Stimulated activated CD8-positive, alpha-beta memory T cell treated with anti-CD3 and anti-CD28 coated beads, Interleukin-4, amount 100 ng/mL, for 1 hour (primary cell): ENCODE measurements at places on chromosomes 3 and 15.

DNA sequence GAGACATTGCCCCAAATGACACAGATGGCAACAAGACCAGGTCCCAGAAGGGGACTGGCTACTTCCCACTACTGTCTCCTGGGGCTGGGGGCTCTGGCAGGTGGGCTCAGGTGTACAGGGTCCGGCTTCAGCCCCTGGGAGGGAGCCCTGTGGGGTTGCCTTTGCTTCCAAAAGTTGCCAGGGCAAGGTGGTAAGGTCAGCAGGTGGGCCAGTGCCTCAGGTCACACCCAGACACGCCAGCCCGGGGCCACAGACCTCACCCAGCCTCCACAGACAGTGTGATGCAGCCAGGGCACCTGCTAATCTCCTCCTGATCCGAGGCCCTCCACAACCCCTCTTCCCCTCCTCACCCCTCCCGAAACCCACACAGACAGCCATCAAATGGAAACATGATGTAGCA lies 7.5 kb downstream of the OXTR start:
- DNase-seq = no peak

GRCh38 chr15:85333132-85333831 lies 47.1 kb upstream of the AKAP13 start:
- no peak for DNase-seq

DNA sequence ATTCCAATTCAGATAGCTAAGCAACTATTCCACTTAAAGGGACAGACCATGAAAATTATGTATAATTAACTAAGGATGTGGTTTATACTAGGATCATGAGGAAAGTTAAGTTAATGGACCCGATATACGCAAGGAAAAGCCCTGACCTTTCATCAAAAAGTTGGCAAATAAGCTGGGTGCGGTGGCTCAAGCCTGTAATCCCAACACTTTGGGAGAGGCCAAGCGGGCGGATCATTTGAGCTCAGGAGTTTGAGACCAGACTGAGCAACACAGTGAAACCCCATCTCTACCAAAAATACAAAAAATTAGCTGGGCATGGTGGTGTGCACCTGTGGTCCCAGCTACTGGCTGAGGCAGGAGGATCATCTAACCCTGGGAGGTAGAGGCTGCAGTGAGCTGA lies 39.6 kb downstream of the SCAP start:
- no peak for DNase-seq

DNA sequence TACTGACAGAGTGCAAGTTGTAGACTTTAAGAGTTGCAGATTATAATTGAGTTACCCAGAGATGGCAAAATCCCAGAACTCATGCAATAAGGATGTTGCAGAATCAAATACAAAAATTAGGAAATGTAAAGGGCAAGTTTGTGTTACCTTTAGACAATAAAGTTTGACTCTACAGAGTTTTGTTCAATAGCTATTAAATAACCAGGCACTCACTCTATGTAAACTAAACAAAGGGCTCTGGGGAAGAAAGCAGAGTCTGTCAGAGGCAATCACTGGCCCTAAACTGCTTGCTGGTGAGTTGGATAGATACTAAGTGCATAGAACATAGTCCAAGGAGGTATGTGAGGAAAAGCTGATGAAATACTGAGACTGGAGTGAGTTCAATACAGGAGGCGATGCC lies 40.0 kb upstream of the PLCL2 start:
- no peak for DNase-seq

DNA sequence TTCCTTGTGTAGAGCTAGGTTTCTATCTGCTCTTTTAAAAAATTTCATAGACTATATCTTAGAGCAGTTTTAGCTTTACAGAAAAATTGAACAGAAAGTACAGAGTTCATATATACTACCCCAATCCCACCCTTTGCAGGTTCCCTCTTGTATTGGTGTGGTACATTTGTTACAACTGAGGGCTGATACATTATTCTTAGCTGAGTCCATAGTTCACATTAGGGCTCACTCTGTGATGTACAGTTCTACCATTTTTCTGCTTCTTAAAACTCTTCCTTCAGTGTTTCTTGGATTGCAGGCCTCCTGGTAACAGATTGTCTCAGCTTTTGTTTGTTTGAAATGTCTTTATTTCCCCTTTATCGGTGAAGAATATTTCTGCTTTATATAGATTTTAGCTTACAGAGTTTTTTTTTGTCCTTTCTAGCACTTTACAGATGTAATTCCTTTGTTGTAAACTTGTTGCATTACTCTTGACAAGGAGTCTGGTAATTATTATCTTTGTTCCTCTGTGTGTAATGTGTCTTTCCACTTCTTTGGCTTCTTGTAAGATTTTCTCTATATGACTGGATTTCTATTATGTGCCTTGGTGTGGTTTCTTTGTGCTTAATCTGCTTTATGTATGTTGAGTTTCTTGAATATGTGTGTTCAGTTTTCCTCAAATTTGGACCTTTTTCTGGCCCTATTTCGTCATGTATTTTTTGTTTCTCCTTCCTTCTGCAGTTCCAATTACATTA lies 25.3 kb downstream of the MEF2A start:
- DNase-seq = no peak

GRCh38 chr3:168859574-168859973 lies 763.9 kb upstream of the GOLIM4 start:
- DNase-seq = no peak

DNA sequence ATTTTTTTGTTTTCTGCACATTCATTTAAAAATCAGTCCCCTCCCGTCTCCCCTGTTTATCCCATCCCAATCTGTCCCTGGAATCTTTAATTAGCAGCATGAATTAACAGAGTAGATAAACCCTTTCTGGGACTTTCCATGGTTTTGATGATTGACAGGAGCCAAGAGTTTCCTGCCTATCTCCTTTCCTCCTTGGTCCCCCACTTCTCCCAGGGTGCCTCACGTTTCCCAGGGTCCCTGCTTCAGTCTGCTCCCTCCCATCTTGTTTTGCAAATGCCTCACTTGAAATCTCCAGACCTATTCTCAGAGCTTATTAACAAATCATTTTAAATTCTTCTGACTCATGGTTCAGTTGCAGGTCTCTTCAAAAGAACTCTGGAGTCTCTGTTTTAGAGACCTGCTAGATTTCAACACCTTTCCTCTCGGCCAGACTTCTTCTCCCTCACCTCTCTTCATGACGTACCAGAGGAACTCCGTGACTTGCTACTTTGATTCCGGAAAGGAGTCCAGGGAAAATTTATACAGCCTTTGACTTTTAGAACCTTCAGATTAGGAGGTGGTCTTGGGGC lies 238.5 kb downstream of the ITPR1 start:
- no peak for DNase-seq

GRCh38 chr15:75455424-75455981 lies 4.0 kb upstream of the SIN3A start:
- DNase-seq = peak; percentile 75

GRCh38 chr15:76929011-76929760 lies 2.4 kb upstream of the RCN2 start:
- DNase-seq = no peak

DNA sequence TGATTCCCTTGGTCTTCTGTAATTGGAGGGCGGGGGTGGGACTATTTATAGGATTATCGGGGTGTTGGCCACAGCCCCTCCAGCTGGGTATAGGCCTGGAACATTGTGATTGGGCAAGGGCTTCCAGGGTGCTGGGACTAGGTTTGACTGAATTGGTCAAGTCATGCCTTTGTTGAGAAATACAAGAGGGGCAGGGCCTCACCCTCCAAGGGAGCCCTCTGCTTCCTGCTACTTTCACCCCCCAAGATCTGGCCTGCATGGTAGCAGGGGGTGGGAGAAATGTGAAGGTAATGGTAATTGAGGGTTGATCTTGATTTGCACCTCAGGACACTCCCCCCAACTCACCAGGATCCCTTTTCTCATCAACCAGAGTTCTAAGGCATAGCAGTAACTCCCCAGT lies 25.2 kb downstream of the TRIM71 start:
- DNase-seq = no peak

GRCh38 chr15:67072442-67072841 lies 7.0 kb downstream of the SMAD3 start:
- no peak for DNase-seq

- no peak for DNase-seq
Observed at GRCh38 chr3:5001135-5001534, 21.9 kb downstream of the BHLHE40 start.
